ENCODE measurements at places on chromosomes 11 and 22.

DNA sequence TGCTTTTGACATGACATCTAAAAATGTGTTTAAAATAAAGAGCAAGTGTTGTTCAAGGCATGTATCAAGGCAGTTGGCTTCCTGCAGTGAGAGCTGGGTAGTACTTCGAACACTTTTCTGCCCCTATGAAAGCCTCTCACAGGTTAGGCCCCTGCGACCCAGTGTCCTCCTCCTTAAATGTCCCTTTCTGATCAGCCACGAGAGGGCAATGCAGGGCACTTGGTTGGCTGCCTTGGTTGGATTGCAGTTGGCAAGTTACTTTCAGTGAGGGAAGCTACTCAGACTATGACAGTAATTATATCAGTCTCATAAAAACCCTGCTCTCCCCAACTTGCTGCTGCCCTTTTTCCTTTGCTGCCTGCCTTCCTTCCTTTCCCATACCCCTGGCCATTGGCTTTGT lies 743.8 kb downstream of the NTM start:
- no peak for DNase-seq

DNA sequence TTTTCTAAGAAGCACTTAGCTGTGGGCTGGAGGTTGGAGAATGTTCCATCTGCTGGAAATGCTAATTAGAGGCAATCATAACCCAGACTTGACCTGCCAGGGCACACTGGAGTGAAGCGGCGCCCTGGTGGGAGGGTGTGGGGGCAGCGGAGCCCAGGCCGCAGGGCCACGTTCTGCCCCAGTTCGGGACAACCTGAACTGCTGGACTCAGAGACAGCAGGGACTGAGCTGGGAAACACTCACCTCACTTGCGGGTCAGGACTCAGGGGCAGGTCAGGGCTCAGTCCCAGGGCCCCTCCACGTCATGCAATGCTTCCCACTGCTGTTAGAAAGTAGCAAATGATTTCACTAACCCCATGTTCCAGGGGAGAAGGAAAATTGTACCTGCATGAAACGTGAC lies 316.4 kb downstream of the NTM start:
- no peak for DNase-seq

DNA sequence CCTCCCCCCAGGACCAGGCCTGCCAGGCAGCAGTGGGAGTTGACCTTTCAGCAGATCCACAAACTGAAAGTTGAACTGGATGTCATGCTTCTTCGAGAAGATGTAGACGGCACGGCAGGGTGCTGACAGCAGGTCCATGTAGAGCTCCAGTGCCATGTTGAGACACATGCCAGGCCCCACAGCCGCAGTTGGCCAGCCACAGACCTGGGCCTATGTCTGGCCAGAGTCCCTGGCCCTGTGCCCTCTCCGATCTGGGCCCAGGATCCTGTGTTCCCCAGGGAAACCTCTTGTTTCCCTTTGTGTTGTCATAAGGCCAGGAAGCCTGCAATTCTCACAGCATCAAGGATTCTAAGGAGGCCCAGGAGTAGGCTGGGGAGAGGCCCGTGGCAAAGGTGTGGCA lies at the start of gene GSTT4:
Gene GSTT4 (minus strand): TSS at position 253 of the 400 bp plus-strand sequence. CDS start 97 bp downstream, at position 156.
- DNase-seq = no peak

- DNase-seq = no peak
Observed at GRCh38 chr11:19258641-19259230, 18.0 kb upstream of the E2F8 start.

DNA sequence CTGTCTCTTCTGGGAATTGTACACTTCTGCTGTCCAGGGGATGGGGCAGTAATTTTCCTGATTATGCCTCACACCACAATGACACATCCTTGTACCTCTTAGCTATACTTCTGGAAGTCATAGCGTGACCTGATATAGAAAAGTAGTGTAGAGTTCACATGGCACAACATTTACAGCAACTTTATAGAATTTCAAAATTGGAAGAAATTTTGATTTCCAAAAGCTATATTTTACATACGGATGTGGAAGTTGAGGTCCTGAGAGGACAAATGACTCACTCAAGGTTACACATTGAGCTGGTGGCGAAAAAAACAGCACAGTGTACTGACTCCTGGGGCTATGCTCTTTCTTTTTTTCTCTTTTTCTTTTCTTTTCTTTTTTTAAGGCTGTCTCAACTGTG lies 6.3 kb upstream of the CYP2R1 start:
- DNase-seq = no peak

GRCh38 chr11:70888061-70888460 lies 364.3 kb downstream of the SHANK2 start:
- DNase-seq = no peak

GRCh38 chr22:44025171-44026065 lies 1.3 kb downstream of the PARVB start:
- DNase-seq = no peak

DNA sequence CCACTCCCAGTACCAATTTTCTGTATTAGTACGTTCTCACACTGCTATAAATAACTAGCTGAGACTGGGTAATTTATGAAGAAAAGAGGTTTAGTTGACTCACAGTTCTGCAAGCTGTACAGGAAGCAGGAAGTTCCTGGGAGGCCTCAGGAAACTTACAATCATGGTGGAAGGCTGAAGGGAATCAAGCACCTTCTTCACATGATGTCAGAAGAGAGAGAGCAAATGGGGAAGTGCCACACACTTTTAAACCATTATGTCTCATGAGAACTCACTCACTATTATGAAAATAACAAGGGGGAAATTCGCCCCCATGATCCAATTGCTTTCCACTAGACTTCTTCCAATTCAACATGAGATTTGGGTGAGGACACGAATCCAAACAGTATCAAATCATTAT lies 271.4 kb downstream of the ETS1 start:
- DNase-seq = no peak

- no peak for DNase-seq
Observed at GRCh38 chr11:70019576-70020011, 58.5 kb upstream of the ANO1 start.

GRCh38 chr11:58768137-58768536 lies 36.4 kb upstream of the GLYAT start:
- no peak for DNase-seq

- no peak for DNase-seq
Observed at GRCh38 chr11:77512092-77512491, 38.2 kb upstream of the PAK1 start.

DNA sequence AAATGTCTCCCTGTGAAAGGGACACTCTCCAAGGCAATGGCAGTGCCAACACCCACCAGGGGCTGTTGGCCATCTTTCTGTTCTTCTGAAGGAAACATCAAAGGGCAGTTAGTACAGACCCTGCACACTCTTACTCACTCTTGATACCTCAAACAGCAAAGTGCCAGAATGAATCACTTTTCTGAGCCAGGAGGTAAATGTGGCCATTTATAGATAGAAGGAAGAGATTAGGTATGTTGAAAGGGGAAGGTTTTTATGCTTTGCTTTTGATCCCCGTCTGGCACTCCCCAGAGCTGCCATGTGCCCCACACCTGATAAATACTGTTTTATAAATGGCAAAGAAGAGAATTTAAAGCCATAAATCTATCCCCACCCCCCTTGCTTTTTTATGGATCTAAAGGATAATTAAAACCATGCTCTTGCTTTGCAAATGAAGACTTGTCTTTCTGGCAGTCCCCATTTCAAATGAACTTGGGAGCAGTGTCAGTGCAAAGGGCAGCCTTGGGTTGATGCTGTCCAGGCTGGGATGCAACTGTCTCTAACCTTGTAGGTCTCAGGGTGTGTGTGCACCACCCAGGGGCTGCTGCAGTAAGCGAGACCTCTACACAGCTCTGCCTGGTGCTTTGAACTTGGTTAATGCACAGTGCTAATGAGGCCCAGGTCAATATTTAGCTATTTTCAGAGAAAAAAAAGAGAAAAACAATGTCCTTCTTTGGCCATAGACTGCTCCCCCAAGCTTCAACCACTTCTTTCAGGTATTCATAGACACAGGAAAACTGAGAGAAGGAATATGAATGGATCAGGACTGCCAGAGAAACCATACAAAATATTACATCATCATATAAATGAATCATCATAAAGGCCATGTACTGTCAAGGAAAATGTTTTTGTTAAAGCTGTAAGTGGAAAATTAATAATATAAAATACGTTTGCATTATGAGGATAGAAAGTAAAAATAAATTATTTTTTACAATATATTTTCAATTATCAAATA lies 207.5 kb downstream of the ETS1 start:
- no peak for DNase-seq

DNA sequence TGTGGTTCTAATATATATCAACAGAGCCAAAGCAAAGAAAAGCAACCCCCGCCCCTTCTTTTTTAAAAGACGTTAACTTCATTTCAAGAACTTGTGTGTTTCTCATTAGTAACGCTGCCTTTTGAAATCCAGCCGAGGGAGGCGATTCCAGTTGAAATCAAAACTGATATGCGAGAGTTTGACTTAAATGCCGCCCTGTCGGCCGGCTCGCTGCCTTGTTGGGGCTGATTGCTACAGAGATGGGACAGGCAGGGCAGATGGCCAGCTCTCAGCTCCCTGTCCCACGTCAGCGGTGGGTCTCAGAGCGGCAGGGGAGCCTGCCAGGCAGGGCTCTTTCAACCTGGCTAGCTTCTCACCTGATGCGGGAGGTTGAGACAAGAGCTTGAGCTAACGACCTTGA lies 51.9 kb upstream of the ALX4 start:
- no peak for DNase-seq

DNA sequence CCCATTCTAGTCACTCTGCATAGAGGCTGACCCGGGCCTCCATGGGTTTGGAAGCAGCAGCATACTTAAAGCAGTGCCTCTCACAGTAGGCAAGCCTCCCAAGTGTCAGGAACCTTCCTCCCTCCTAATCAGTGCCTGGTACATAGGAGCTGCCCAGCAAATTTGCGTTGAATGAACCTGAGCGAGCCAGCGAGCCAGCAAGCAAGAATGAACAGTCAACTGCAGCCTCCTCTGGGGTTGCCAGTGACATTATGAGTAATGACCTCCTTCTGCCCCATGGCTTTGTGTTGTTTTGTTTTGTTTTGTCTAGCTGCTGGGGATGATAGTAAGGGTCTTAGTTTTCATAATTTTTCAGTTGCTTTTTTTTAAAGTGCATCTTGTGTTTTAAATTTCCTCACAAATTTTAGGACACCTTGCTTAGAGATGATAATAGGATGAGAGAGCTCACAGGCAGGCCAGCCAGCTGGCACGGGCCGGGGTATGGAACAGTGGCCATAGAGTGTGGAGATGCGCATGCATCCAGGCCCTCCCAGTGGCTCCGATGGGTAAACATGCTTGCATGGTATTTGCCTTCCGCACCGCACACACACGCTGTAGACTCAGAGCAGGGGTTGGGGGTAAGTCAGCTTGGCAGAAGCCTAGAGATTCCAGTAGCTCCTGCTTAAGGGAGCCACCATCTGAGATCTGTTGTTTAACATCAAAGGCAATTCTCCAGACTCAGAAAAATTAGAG lies 36.1 kb downstream of the TTC12 start:
- no peak for DNase-seq

DNA sequence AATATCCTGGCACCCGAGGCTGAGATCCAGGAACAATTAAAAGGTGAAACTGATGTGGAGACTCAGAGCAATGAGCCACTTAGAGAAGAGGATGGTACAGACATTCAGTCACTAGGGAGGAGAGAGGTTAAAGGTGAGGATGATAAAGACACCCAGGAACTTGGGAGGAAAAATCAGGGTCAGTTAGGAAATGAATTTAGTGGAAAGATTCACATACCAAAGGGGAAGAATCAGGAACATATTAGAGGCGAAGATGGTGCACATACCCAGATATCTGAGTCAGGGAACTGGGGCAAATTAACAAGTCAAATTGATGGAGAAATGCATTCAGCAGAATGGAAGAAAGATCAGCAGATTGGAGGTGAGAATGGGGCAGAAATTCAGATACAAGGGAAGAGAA lies 4.1 kb upstream of the MEI1 start:
- DNase-seq = no peak

DNA sequence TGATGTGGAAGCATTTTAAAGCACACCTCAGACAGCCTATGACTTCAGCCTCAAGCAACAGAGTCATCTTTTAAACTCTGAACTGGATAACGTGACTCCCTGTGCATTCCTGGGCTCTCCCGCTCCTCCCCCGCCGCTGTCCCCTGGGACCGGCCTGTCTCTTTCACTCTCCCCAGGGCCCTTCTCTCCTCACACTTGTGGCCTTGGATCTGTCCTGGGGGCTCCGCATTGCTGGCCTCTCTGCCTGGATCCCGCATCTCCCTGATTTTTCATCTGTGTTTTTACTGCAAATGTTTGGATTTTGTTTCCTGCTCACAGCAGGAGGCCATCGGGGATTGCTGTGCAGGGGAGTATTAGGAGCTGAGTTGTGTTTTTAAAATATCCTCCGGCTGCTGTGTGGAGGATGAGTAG lies 15.4 kb downstream of the C11orf24 start:
- no peak for DNase-seq

DNA sequence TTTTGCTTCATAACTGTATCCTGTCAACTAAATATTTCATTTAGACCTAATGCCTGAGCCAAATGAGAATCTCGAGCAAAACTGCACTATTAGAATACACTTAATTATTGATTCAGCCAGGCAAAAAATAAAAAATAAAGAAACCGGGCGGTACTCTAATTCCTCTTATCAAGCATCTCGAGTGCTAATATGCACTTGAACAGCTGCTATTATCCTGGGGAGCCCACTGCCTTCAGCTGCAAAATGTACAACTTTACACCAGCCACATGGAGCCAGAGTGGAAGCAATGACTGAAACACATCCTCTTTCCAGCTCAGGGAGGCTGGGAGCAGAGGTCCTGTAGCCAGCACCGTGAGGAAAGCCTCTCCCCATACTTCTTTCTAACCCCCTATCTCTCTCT lies 390.0 kb upstream of the CADM1 start:
- DNase-seq = no peak

GRCh38 chr11:35486446-35486845 lies 39.0 kb downstream of the PAMR1 start:
- DNase-seq = no peak

DNA sequence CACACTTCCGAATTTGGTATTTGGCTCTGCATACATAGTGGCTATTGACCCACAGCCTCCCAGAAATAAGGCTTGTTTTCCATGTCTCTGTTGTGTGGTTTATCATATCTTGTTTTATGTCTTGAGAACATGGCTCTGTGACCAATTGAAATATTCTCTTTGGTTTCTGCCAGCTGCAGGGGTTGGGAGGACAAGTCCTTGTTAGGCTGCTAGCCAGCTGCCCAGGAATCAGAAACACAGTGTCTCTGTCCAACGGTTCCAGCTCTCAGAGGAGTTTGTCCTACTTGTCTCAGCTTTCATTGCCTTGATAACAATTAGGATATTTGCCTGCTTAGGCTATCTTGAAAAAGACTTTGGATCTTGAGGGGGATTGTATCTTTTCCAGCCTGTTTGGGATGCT lies 6.0 kb upstream of the SLC7A4 start:
- no peak for DNase-seq

GRCh38 chr11:109241988-109242536 lies 179.9 kb upstream of the C11orf87 start:
- DNase-seq = no peak

All from activated CD8-positive, alpha-beta memory T cell treated with anti-CD3 and anti-CD28 coated beads for 4 hours (primary cell).